ENCODE measurements at places on chromosomes 6 and 20. TPM values are rescaled to one million over a fixed set of nuclear protein-coding genes. Genes with fewer than 3 reads are reported as not detected.

Gene SCRT2
- polyA plus RNA-seq: not detected

DNA sequence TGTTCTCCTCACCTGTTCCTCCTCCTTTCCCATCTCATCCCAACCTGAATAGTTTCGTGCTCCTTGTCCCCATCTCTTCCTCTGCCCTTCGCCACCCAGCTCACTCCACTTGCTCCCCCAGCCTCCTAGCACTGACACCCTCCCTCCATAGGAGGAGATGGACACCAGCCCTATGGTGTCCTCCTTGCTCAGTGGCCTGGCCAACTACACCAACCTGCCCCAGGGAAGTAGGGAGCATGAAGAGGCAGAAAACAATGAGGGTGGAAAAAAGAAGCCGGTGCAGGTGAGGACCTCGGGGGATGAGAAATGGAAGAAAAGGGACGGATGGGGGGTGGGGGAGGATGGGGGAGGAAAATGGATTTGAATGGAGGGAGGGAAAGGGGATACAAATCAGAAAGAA is 6.2 kb downstream of the SLC12A5 start:
- H3K4me1 ChIP-seq: no peaks in the 10 kb centered on the region
- H3K36me3 ChIP-seq: no peaks in the 10 kb centered on the region
- H3K27me3 ChIP-seq: peaks cover 34% of the 10 kb centered on the region
- H3K4me3 ChIP-seq: no peak overlapping the region
- H3K27ac ChIP-seq: no peak overlapping the region
- no peak for DNase-seq

DNA sequence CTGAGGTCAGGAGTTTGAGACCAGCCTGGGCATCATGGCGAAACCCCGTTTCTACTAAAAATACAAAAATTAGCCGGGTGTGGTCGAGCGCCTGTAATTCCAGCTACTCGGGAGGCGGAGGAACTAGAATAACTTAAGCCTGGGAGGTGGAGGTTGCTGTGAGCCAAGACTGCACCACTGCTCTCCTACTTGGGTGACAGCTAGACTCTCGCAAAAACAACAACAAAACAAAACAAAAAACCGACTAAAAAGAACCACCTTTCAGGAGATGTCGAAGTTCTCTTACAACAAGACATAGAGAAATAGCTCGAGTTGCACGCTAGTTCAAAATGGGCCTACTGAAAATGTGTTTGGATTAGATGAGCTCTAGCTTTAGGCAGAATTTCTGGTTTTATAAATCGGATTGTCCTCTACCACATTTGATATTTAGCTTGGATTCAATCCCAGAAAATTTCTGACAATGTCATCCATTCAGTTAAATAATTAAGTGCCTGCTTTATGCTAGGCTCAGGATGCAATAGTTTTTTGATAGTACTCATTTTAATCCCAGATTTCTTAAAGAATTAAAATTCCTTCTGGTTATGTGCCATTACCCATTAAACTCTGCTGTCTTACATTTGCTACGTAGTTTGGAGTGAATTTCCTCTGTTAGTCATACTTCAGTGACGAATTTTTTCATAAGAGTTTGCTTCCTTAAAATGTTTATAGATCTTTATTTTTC is 137.5 kb upstream of the SHLD1 start:
- no peaks in the 10 kb centered on the region for H3K27me3 ChIP-seq
- no peaks in the 10 kb centered on the region for H3K36me3 ChIP-seq
- H3K4me1 ChIP-seq: 0 out of 2 replicates have a peak, but pooled peaks cover 2% of the 10 kb centered on the region
- no peak overlapping the region for H3K4me3 ChIP-seq
- peak overlapping the region; percentile 72 for H3K27ac ChIP-seq

- DNase-seq: no peak
- peaks cover 3% of the 10 kb centered on the region for H3K4me1 ChIP-seq
- no peaks in the 10 kb centered on the region for H3K36me3 ChIP-seq
- no peak overlapping the region for H3K4me3 ChIP-seq
Measured at GRCh38 chr20:21513181-21513663, 642 bp downstream of the NKX2-2 start.

DNA sequence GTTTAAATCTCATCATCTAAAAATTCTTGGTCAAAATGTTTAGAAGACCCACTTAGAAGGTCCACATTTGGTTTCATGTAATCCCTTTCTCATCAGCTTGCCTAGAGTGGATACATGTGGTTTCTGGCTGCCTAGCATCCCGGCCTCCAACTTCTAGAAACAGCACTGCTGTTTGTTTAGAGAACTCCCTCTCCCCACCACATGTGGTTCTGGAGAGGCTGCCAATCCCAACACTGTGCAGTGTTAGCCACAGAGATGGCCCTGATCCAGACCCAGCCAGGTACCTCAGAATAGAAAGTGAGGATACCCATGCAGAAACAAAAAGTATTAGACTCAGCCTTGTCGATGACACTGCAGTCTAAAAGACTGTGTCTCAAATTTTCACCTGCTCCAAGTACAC is 241.8 kb downstream of the BCKDHB start:
- no peaks in the 10 kb centered on the region for H3K36me3 ChIP-seq
- 0 out of 2 replicates have a peak, but pooled peaks cover 2% of the 10 kb centered on the region for H3K4me1 ChIP-seq
- peak; percentile 51 for DNase-seq
- H3K27ac ChIP-seq: no peak overlapping the region

Gene MYBL2
- polyA plus RNA-seq: 12.4 TPM

Gene GPSM3
- 9.8 TPM for polyA plus RNA-seq

DNA sequence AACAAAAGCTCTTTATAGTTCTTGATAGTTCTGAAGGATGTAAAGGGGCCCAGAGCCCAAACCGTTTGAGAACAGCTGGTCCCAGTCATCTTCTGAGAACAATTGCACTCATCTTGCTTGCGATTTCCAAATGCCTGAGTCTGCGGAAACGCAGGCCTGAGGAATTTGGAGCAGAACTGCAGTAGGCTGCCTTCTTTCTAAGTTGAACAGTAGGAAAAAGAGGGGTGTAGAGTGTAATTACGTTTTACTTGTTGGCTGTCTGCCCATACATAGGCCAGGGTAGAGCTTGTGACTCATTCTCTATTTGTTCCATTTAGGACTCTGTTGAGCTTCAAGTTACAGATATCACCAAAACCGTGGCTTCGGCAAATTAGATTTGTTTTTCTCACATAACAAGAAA is 42.0 kb upstream of the KIF16B start:
- peaks cover 2% of the 10 kb centered on the region for H3K27me3 ChIP-seq
- H3K36me3 ChIP-seq: no peaks in the 10 kb centered on the region
- DNase-seq: peak; percentile 92
- H3K27ac ChIP-seq: no peak overlapping the region
- no peak overlapping the region for H3K4me3 ChIP-seq

DNA sequence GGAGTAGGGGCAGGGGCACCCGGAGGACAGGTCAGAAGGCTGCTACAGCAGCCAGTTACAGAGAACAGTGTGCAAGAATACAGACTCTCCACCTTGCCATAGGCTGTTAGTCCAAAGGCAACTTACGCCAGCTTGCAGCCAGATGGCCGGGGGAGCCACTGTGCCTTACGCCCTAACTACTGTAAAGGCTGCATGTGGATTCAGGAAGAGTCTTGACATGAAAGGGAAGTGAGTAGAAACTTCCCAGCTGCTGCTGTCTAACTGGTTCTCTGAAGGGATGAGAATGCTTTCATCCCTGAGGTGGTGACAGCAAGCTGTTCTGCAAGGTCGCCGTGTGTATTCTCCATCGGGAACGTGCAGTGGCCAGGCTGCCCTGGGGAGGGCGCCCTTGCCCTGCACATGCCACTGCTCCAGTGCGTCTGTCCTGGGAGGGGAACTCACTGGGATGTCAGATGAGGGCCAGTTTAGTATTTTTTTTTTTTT is 46.1 kb downstream of the LYRM4 start:
- 0 out of 2 replicates have a peak, but pooled peaks cover 2% of the 10 kb centered on the region for H3K36me3 ChIP-seq
- H3K4me3 ChIP-seq: no peak overlapping the region
- H3K4me1 ChIP-seq: peaks cover 8% of the 10 kb centered on the region

DNA sequence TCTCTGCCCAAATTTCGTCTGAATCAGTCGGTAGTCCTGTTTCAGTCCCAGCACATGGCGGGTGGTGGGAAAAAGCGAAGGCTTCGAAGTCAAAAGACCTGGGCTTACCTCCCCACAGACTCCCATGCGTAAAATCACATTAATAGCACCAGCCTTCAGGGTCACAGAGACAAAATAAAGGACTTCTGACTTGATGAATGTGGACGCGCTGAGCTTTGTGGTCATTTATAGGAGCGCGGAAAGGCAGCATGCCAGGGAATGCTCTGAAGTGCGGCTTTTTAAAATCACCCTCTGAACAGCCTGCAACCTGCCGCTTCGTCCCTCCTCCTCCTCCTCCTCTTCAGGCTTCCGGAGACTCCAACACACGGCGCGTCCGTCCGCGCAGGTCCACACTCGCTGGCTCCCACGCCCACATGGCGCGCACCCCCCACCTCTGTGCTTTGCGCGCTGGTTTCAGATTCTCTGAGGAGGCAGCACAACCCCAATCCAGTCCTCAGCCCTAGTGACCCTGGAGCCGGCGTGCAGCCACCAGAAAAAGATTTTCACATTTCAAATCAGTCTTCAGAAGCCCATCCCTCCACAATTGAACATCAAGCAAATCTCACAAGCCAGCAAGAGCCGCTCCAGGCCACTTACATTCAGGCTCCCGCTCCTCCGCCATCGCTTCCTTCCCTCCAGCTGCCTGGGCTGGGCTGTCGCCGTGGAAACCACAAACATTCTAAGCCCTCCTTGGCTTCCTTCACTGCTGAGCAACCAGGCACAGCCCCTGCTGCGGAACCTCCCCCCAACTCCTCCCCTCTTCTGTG is at the start of gene C6orf118:
TSS of gene C6orf118 (minus strand) at position 680 of the 806 bp plus-strand sequence. CDS start at position 661, 19 bp downstream.
- peaks cover 4% of the 10 kb centered on the region for H3K27me3 ChIP-seq
- peak; percentile 59 for DNase-seq
- no peaks in the 10 kb centered on the region for H3K36me3 ChIP-seq

DNA sequence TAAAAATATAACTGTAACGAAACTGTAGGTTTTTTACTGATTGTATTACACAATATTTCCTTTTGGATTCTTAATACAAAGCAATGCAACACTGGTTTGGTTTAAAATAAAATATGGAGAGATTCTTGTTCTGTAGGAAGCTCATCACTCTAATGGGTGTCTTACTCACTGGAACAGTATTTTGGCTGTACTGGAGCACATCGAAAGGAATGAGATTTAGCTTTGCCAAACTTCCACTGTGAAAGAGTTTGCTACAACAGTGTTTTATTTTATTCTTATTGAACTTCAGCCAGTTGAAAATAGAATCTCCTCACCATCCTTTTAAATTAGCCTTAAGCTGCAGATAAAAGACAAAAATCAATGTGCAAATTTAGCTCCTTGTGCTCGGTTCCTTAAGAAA is 230.7 kb upstream of the QKI start:
- H3K4me1 ChIP-seq: no peaks in the 10 kb centered on the region
- no peak for DNase-seq
- no peak overlapping the region for H3K4me3 ChIP-seq
- no peaks in the 10 kb centered on the region for H3K36me3 ChIP-seq
- H3K27me3 ChIP-seq: no peaks in the 10 kb centered on the region

DNA sequence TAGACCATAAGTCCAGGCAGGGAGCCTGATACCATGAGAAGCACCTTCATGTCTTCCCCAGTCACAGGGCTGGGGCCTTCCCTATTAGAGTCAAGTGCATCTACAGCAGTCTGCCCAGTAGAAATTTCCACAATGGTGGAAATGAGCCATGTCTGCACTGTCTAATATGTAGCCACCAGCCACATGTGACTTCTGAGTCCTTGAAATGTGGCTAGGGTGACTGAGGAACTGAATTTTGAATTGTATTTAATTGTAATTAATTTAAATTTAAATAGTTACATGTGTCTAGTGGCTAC is 300.2 kb downstream of the CLIC5 start:
- H3K27me3 ChIP-seq: no peaks in the 10 kb centered on the region
- H3K27ac ChIP-seq: no peak overlapping the region
- no peak overlapping the region for H3K4me3 ChIP-seq

Gene GID8
- 21.5 TPM for polyA plus RNA-seq

DNA sequence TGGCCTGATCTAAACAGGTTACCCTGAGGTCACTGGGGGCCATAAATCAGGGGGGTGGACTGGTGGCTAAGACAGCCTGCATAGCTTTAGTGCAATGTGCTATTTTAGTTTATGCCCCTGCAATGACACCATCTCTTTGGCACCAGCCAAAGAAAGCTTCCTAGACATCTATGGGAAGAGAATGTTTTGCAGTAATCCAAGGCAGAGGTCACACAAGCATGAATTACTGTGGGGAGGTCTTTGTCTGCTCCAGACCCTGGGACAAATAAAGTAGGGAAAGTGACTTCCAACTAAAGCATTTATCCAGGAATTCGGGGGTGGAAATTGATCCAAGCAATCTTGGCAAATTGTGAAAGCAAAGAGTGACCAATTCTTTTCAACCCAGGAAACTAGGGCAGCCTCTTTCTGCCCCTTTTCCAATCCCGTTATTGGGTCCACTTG is 5.3 kb downstream of the RIPOR2 start:
- no peak overlapping the region for H3K4me3 ChIP-seq
- DNase-seq: peak; percentile 85
- peaks cover 21% of the 10 kb centered on the region for H3K4me1 ChIP-seq
- H3K27ac ChIP-seq: peak overlapping the region; percentile 4
- H3K36me3 ChIP-seq: no peaks in the 10 kb centered on the region
- no peaks in the 10 kb centered on the region for H3K27me3 ChIP-seq

DNA sequence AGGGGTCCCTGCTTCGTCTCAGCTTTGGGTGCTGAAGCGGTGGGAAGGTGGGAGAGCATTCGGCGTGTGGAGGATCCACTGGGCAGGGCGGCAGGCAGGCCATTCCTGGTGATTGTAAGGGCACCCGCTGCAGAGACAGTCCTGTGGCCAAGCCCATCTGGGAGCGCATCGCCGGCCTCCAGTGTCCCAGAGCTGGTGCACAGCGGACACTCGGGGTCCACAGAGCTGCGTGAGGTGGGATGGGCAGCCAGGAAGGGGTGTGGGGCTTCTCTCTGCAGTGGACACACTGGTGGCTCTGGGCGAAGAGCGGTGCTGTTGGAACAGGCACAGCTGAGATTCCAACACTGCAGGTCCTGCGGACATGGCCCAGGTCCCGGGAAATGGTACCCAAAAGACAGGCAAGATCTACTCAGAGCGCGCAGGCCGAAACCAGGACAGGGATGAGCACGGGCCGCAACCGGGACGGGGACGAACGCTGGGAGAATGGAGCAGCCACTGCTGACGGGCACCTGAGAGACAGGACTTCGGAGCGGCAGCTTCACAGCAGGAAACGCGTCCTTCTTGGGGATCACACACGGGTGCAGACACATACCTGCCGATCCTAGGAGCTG is 188.2 kb downstream of the ERMARD start:
- no peaks in the 10 kb centered on the region for H3K36me3 ChIP-seq
- no peak overlapping the region for H3K4me3 ChIP-seq
- no peaks in the 10 kb centered on the region for H3K4me1 ChIP-seq
- H3K27ac ChIP-seq: no peak overlapping the region
- no peaks in the 10 kb centered on the region for H3K27me3 ChIP-seq

- DNase-seq: no peak
- H3K36me3 ChIP-seq: no peaks in the 10 kb centered on the region
- H3K27me3 ChIP-seq: no peaks in the 10 kb centered on the region
- no peak overlapping the region for H3K4me3 ChIP-seq
Measured at GRCh38 chr20:55353206-55353605, 652.1 kb downstream of the CBLN4 start.

DNA sequence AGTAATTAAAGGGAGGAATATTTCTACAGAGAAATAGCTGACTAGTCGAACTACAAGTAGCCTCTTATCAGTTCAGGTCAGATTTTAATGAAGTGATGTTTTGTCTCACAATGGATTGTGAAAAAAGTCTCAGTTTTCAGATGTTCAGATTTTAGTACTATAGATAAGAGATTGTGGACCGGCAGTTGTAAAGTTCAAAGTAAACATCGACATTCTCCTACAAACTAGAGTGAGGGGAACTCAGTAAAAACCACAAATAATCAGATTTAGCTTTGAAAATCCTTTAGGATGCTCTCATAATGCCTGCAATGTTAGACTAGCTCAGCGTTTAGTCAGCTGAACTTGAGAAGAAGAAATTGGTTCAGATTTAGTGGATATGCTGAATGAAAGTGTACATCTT is 39.9 kb downstream of the RCAN2 start:
- H3K27me3 ChIP-seq: no peaks in the 10 kb centered on the region
- DNase-seq: peak; percentile 7
- H3K36me3 ChIP-seq: no peaks in the 10 kb centered on the region
- no peak overlapping the region for H3K4me3 ChIP-seq
- H3K4me1 ChIP-seq: no peaks in the 10 kb centered on the region
- no peak overlapping the region for H3K27ac ChIP-seq

Gene TINAG
- not detected for polyA plus RNA-seq
